ENCODE measurements at places on chromosomes 6 and 20. TPM values are rescaled to one million over a fixed set of nuclear protein-coding genes. Genes with fewer than 3 reads are reported as not detected.

GRCh38 chr6:130755368-130756034, 71.7 kb upstream of the SMLR1 start:
- H3K4me1 ChIP-seq, result no peaks in the 10 kb centered on the region
- no peaks in the 10 kb centered on the region for H3K36me3 ChIP-seq
- no peak for DNase-seq
- H3K4me3 ChIP-seq, result no peak overlapping the region
- no peaks in the 10 kb centered on the region for H3K27me3 ChIP-seq
- no peak overlapping the region for H3K27ac ChIP-seq

GRCh38 chr6:131867744-131868143, 59.9 kb downstream of the ENPP1 start:
- H3K4me3 ChIP-seq, result no peak overlapping the region
- no peaks in the 10 kb centered on the region for H3K27me3 ChIP-seq
- H3K4me1 ChIP-seq, result peaks cover 39% of the 10 kb centered on the region
- H3K27ac ChIP-seq, result peak overlapping the region; percentile 28
- DNase-seq, result peak; percentile 92

GRCh38 chr6:154847318-154847717, 114.1 kb downstream of the SCAF8 start:
- H3K4me3 ChIP-seq, result no peak overlapping the region
- H3K36me3 ChIP-seq, result no peaks in the 10 kb centered on the region
- no peak for DNase-seq
- peaks cover 26% of the 10 kb centered on the region for H3K4me1 ChIP-seq

DNA sequence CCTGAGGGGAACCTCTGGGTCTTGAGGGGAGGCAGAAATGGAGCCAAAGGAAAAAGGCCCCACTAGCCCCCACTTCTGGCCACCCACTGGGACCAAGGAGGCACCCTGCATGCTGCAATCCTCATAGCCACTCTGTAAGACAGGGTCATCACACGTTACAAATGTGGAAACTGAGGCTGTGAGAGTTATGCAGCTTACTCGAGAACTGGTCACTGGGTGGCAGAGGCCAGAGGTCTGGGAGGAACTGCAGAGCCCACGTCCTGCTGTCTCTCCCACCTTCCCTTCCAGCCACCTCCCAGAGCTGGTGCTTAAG, 18.1 kb downstream of the LEMD2 start:
- peaks cover 5% of the 10 kb centered on the region for H3K4me1 ChIP-seq
- H3K27ac ChIP-seq, result no peak overlapping the region
- H3K36me3 ChIP-seq, result peaks cover 21% of the 10 kb centered on the region
- H3K4me3 ChIP-seq, result no peak overlapping the region
- DNase-seq, result no peak
- no peaks in the 10 kb centered on the region for H3K27me3 ChIP-seq

- H3K4me3 ChIP-seq, result no peak overlapping the region
- DNase-seq, result no peak
- H3K36me3 ChIP-seq, result peaks cover 32% of the 10 kb centered on the region
- H3K27me3 ChIP-seq, result no peaks in the 10 kb centered on the region
- no peaks in the 10 kb centered on the region for H3K4me1 ChIP-seq
Measured at GRCh38 chr6:1739680-1740079, 130.0 kb downstream of the FOXC1 start.

DNA sequence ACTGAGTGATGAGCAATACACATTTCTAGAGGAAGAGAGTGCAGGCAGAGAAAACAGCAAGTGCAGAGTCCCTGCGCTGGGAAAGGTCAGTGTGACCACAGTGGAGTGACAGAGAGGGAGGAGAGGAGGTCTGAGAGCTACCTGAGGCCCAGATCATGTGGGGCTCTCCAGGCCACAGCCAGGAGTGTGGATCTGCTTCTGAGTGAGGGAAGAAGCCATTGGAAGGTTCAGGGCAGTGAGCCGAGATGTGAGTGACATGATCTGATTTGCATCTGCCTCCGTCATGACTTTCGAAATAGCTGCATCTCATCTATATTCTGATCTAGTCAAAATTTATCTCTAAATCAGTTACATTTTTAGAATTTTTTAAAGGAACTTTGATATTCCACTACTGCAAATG, 367.1 kb downstream of the PREX1 start:
- no peak overlapping the region for H3K4me3 ChIP-seq

The KIF13A gene
- total RNA-seq, result 48.3 TPM

The PRR18 gene
- 0.04 TPM for total RNA-seq

The MCM3 gene
- total RNA-seq, result 336 TPM

The WDR46 gene
- total RNA-seq, result 105 TPM

The PCMT1 gene
- total RNA-seq, result 134 TPM

All from HepG2 (cell line).